ENCODE measurements at places on chromosomes 7 and 10. TPM values are rescaled to one million over a fixed set of nuclear protein-coding genes. Genes with fewer than 3 reads are reported as not detected.

DNA sequence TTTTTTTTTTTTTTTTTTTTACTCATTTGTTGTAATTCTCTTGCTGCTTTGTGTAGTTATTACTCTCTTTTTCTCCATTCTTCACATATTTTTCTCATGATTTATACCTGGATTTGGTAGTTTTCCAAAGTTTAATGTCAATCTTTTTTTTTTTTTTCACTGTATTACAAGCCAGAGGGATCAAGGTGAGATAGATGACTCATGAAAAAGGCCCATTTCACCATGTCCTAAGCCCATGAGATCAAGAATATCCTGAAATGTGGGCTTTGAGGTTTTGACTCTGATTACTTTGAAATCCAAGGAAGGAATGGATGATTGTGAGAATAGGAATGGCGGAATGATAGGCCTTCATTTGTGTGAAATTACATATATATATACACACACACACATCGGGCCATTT is 31.1 kb downstream of the TAX1BP1 start:
- H3K4me3 ChIP-seq = no peak overlapping the region
- no peaks in the 10 kb centered on the region for H3K4me1 ChIP-seq
- no peak overlapping the region for H3K27ac ChIP-seq
- no peaks in the 10 kb centered on the region for H3K27me3 ChIP-seq
- peaks cover under 1% of the 10 kb centered on the region for H3K36me3 ChIP-seq
- no peak for DNase-seq

DNA sequence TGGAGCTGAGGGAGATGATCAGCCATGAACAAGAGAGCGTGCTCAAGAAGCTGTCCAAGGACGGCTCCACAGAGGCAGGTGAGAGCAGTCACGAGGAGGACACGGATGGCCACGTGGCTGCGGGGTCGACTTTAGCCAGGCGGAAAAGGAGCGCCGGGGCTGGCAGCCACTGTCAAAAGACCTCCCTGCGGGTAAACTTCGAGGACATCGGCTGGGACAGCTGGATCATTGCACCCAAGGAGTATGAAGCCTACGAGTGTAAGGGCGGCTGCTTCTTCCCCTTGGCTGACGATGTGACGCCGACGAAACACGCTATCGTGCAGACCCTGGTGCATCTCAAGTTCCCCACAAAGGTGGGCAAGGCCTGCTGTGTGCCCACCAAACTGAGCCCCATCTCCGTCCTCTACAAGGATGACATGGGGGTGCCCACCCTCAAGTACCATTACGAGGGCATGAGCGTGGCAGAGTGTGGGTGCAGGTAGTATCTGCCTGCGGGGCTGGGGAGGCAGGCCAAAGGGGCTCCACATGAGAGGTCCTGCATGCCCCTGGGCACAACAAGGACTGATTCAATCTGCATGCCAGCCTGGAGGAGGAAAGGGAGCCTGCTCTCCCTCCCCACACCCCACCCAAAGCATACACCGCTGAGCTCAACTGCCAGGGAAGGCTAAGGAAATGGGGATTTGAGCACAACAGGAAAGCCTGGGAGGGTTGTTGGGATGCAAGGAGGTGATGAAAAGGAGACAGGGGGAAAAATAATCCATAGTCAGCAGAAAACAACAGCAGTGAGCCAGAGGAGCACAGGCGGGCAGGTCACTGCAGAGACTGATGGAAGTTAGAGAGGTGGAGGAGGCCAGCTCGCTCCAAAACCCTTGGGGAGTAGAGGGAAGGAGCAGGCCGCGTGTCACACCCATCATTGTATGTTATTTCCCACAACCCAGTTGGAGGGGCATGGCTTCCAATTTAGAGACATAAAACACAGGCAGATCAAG is 3.3 kb downstream of the GDF2 start:
- no peak for DNase-seq
- no peak overlapping the region for H3K27ac ChIP-seq
- no peak overlapping the region for H3K4me3 ChIP-seq
- H3K36me3 ChIP-seq = no peaks in the 10 kb centered on the region

GRCh38 chr7:15609287-15609686 is 47.5 kb upstream of the AGMO start:
- H3K4me1 ChIP-seq = no peaks in the 10 kb centered on the region
- H3K36me3 ChIP-seq = no peaks in the 10 kb centered on the region
- H3K4me3 ChIP-seq = no peak overlapping the region
- no peak for DNase-seq
- H3K27ac ChIP-seq = no peak overlapping the region

DNA sequence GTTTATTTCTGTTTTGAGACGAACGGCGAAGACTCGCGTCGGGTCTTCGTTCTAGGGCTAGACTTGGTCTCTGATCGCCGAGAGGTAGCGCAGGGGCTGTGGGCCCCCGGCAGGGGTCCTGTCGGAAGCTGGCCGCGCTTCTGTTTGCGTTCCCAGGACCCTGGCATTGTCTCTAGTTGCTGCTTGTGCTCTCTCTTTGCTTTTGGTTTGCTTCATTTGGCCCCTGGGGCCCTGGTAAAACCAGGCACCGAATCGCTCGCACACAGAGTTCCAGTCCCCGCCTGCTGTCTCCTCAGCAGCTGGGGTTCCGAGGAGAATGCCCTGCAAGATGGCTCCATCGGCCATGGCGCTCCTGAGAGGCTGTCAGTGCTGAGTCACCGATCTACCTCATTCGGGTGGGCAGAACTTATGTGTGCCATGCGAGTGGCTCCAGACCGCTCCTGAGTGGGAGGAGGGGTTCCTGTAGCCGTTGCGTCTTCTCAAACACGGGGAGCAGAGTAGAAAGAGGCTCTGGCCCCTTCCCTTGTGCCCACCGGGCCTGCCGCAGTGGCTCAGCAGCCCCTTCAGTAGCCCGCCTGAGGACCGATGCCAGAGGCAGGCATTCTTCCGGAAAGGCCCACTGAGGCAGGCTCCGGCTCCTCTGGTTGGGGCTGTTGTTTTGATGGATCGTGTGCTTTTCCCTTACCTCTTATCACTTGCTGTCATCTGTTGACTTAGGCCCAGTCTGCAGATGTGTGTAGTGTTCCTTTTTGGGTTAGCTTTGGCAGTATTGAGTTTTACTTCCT is 826 bp downstream of the CHPF2 start:
- H3K4me3 ChIP-seq = peak overlapping the region; percentile 82
- peak overlapping the region; percentile 73 for H3K27ac ChIP-seq

- H3K27me3 ChIP-seq = no peaks in the 10 kb centered on the region
- no peak overlapping the region for H3K4me3 ChIP-seq
- no peaks in the 10 kb centered on the region for H3K36me3 ChIP-seq
- H3K27ac ChIP-seq = peak overlapping the region; percentile 29
Observed at GRCh38 chr10:59754951-59755350, 1.7 kb upstream of the MRLN start.

GRCh38 chr7:118902600-118902999 is 678.1 kb downstream of the ANKRD7 start:
- H3K36me3 ChIP-seq = no peaks in the 10 kb centered on the region
- no peak overlapping the region for H3K27ac ChIP-seq
- no peaks in the 10 kb centered on the region for H3K27me3 ChIP-seq
- H3K4me3 ChIP-seq = no peak overlapping the region
- H3K4me1 ChIP-seq = no peaks in the 10 kb centered on the region

DNA sequence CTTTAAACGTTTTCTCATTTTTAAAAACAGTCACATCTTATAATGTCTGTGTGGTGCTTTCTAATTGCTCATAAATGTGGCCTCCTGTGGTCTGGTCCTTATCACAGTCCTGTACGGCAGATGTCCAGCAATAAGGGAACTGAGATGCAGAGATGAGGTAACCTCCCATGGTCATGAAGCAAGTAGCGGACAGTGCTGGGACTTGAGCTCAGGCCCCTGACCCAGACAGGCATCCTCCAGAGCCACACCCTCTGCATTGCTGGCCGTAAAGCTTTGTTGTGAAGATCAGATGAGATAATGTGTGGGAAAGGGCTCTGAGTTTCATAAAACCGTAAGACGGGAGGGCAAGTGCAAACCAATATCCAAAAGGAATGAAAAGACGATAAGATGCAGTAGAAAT is 48.2 kb downstream of the DYNC2I1 start:
- H3K4me3 ChIP-seq = no peak overlapping the region
- H3K27ac ChIP-seq = no peak overlapping the region

DNA sequence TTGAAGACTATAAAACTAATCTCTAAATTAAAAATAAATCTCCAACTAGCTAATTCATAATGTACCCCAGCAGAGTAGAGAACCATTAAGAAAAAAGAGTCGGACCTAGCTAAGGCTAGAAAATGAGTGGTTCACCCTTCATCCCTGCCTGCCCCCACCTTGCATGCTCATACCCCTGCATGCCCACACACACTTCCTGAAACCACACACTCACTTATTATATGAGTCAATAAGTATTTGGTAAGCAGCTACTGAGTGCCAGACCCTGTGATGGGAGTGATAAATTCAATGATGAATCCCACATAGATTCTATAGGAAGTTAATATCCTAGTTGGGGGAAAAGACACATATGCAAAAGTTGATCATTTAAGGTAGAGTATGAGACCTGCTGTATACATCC is 152.9 kb upstream of the INHBA start:
- no peaks in the 10 kb centered on the region for H3K27me3 ChIP-seq
- no peaks in the 10 kb centered on the region for H3K36me3 ChIP-seq
- DNase-seq = no peak
- no peak overlapping the region for H3K27ac ChIP-seq
- no peak overlapping the region for H3K4me3 ChIP-seq

DNA sequence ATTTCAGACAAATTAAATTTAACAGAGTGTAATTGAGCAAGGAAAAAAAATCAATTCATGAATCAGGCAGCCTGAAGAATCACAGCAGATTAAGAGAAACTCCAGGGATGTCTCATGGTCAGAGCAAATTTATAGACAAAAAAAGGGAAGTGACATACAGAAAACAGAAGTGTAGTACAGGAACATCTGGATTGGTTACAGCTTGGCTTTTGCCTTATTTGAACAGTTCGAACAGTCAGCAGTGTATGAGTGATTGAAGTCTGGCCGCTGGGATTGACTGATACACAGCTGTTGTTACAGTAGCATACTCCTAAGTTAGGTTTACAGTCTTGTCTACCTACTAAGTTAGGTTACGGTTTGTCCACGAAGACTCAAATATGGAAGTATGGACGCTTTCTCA is 255.3 kb downstream of the HPSE2 start:
- no peaks in the 10 kb centered on the region for H3K27me3 ChIP-seq
- no peak overlapping the region for H3K4me3 ChIP-seq
- DNase-seq = no peak
- no peaks in the 10 kb centered on the region for H3K36me3 ChIP-seq

- no peaks in the 10 kb centered on the region for H3K27me3 ChIP-seq
- DNase-seq = no peak
- H3K36me3 ChIP-seq = no peaks in the 10 kb centered on the region
- no peak overlapping the region for H3K27ac ChIP-seq
- H3K4me3 ChIP-seq = no peak overlapping the region
Observed at GRCh38 chr7:41886901-41887311, 184.0 kb upstream of the INHBA start.

GRCh38 chr10:15849316-15849715 is 11.0 kb downstream of the MINDY3 start:
- H3K4me3 ChIP-seq = no peak overlapping the region
- DNase-seq = no peak
- H3K36me3 ChIP-seq = no peaks in the 10 kb centered on the region
- no peak overlapping the region for H3K27ac ChIP-seq
- no peaks in the 10 kb centered on the region for H3K27me3 ChIP-seq

DNA sequence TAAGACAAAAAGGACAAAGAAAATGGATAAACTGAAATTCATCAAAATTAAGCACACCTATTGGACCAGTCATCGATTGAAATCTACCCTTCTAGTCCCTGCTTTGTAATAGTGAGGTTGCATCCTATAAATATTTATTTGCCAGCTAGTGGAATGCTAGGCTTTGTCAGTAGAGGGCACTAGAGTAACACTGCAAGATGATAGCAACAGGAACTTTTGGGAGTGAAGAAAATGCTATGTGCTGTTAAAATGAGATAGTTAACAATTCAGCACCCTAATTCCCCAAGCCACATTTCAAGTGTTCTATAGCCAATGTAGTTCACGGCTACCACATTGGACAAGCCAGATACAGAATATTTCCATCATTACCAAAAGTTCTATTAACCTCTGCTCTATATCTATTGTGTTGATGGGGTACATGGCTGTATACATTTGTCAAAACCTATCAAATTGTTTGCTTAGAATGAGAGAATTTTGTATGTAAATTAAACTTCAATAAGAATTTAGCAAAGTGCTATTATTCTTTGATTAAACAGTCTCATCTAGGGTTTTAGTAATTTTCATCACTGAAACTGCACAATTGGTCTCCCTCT is 69.8 kb downstream of the LSMEM1 start:
- DNase-seq = no peak
- no peaks in the 10 kb centered on the region for H3K36me3 ChIP-seq
- no peaks in the 10 kb centered on the region for H3K27me3 ChIP-seq
- H3K27ac ChIP-seq = no peak overlapping the region

GRCh38 chr10:15353471-15354017 is 17.5 kb downstream of the FAM171A1 start:
- no peaks in the 10 kb centered on the region for H3K36me3 ChIP-seq
- H3K27ac ChIP-seq = no peak overlapping the region
- no peaks in the 10 kb centered on the region for H3K27me3 ChIP-seq
- no peak for DNase-seq
- H3K4me1 ChIP-seq = peaks cover 11% of the 10 kb centered on the region

DNA sequence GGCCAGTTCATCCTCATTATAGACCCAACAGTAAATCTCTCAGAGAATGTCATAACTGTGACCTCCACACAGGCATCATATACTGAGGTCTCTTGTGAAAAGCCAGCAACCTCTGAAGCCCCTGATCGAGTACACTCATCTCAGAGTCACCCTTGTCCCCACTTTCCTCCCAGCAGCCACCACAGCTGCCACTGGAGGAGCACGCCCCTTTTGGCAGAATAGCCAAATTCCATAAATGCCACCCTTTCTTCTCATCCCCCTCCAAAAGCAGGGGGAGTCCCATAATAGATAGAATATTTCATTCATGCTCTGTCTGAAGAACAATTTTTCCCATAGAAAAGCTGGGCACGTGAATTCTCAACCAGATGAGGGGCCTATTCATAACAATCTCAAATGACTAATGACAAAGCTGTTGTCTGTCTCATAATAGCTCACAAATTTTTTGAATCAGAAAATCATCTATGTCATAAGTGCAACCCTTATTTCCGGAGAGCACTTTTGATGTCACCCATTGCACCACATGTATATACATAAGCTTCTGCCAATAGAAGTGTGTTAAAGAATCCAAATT is 47.4 kb downstream of the SGMS1 start:
- H3K4me3 ChIP-seq = no peak overlapping the region
- peaks cover 3% of the 10 kb centered on the region for H3K4me1 ChIP-seq
- H3K27ac ChIP-seq = peak overlapping the region; percentile 84
- DNase-seq = no peak
- H3K27me3 ChIP-seq = no peaks in the 10 kb centered on the region
- no peaks in the 10 kb centered on the region for H3K36me3 ChIP-seq

- peak; percentile 58 for DNase-seq
- no peaks in the 10 kb centered on the region for H3K36me3 ChIP-seq
- H3K27me3 ChIP-seq = no peaks in the 10 kb centered on the region
- no peak overlapping the region for H3K27ac ChIP-seq
- H3K4me3 ChIP-seq = no peak overlapping the region
- H3K4me1 ChIP-seq = peaks cover 17% of the 10 kb centered on the region
Observed at GRCh38 chr7:128112781-128113221, 81.6 kb upstream of the LRRC4 start.

NUPR2 gene
- 1.7 TPM for total RNA-seq

ELOVL3 gene
- 0.40 TPM for total RNA-seq

SP4 gene
- 28.5 TPM for total RNA-seq
